PC-9 (cell line): ENCODE measurements at places on chromosomes 5 and 9. TPM values are rescaled to one million over a fixed set of nuclear protein-coding genes. Genes with fewer than 3 reads are reported as not detected.

The C5orf58 gene
- total RNA-seq: not detected in 2 replicates

The RMRP gene
- total RNA-seq: 13,432 and 13,506 TPM in 2 replicates

The PLCXD3 gene
- total RNA-seq: 0.11 and 0.18 TPM in 2 replicates

DNA sequence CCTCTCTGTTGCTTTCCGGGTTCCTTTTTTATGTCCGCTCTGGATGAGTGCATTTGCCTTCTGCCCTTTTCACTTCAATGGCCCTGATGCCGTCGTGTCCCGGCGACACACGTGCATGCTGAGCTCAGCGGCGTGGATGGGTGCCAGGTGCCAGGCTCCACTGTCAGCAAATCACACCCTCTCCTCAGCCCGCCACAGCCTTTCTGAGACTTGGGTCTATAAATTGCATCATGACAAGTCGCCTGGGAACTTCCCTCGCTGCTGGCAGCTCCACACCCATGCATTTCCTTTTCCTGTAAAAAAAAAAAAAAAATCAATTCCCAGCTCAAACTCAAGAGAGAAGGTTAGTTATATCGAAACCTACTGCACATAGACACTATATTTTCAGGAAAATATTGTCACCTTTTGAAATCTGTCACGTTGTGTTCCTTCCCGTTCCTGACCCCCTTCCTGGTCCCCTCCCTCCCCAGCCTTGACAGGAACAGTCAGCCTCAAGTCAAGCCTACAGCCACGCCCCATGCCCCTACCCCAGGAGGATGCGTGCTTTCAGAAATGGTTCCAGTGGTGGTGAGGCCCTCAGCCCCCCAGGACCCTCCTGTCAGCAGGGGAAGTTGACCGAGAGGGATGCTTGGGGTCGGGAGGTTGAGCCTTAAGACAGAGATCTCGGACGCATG lies 110.3 kb upstream of the PTCH1 start:
- no peak overlapping the region for H3K4me3 ChIP-seq
- peaks cover 85% of the 10 kb centered on the region for H3K27me3 ChIP-seq
- H3K36me3 ChIP-seq: no peaks in the 10 kb centered on the region
- H3K4me1 ChIP-seq: no peaks in the 10 kb centered on the region
- no peak overlapping the region for H3K27ac ChIP-seq
- no peak for DNase-seq

- H3K4me1 ChIP-seq: no peaks in the 10 kb centered on the region
- no peaks in the 10 kb centered on the region for H3K36me3 ChIP-seq
- no peak for DNase-seq
- no peak overlapping the region for H3K27ac ChIP-seq
- H3K27me3 ChIP-seq: no peaks in the 10 kb centered on the region
- H3K4me3 ChIP-seq: no peak overlapping the region
These were observed 48.5 kb downstream of the SEMA5A start for GRCh38 chr5:9497347-9497746.

- DNase-seq: no peak
- H3K27ac ChIP-seq: no peak overlapping the region
- H3K4me3 ChIP-seq: no peak overlapping the region
- no peaks in the 10 kb centered on the region for H3K36me3 ChIP-seq
These were observed 45.8 kb downstream of the PLPP7 start for GRCh38 chr9:131335368-131335755.

DNA sequence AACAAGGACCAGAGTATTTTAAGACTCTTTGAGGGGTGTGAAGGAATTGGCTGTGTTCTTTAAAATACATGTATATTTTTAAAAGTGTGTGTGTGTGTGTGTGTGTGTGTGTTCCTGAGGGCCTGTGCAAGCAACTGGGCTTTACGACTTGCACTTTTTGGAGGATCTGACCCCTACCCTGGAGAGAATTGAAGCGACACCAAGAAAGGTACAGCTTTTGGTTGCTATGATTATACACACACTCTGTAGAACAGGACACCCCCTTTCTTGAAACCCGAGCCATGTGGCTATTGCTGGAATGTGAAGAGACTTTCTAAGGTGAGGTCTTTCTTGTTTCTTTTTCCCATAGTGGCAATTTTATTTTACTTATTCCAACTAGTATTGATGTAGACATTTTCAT lies 988 bp downstream of the SHISAL2B start:
- no peak overlapping the region for H3K4me3 ChIP-seq
- H3K27ac ChIP-seq: no peak overlapping the region
- no peaks in the 10 kb centered on the region; the same call in 1 of the 2 replicates for H3K27me3 ChIP-seq

- H3K4me3 ChIP-seq: no peak overlapping the region
- H3K36me3 ChIP-seq: no peaks in the 10 kb centered on the region
- no peaks in the 10 kb centered on the region for H3K4me1 ChIP-seq
- DNase-seq: no peak
These were observed 44.8 kb downstream of the ACOT12 start for GRCh38 chr5:81349161-81349560.
